NCI-H345 (cell line): ENCODE measurements at places on chromosomes 6 and 20.

- DNase-seq = no peak
Observed at GRCh38 chr6:107128175-107128574, 12.9 kb upstream of the BEND3 start.

GRCh38 chr6:160393891-160394653, 45.9 kb downstream of the SLC22A3 start:
- DNase-seq = no peak

DNA sequence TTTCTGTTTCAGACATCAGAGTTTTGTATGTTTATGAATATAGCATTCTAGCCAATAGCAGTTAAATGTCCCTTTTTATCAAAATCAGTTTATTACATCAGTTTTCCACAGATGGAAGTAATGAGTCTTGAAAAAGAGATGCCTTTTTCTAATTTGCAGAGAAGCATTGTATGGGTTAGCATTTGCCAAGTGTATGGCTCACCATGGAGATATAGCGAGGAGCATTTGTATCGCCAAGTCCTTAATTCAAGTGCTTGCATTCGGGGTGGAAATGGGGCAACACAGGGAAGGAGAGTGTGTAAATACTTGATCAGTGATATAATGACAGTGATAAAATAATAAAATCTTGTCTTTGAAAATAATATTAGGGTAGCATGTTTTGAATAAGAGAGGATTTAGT, 42.9 kb downstream of the TXLNB start:
- DNase-seq = no peak

DNA sequence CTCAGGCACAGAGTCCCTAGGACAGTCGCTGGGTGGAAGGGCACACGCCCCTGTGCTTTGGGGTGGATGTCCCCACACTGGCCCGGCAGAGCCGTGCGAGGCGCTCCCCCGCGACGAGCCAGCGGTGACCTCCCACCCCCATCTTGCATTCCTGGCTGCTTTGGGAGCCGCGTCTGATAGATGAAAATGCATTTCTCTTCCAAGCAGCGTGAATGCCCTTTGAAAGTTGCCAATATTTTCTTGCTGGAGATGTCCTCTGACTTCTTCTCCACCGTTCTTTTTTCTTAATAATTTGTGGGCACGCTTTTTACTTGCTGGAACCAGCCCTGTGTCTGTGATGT, 29.9 kb downstream of the COL20A1 start:
- DNase-seq = no peak

DNA sequence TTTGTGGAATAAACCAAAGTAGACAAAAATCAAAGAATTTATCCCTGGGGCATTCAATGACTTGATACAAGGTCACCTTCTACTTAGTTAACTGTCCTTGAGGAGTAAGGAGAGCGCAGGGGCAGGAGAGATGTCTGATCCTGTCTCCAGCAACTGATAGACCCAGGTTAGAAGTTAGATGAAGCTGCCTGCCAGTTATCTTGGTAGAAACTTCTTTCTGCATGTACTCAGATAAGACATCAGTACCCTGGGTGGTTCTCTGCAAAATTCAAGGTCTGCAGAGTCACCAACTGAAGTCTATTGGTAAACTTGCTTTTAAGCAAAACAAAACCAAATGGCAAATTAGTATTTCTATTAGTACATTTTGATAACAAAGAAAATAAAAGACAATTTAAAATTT, 2.7 kb downstream of the SGK1 start:
- DNase-seq = no peak

GRCh38 chr6:128208851-128209580, 308.2 kb upstream of the THEMIS start:
- no peak for DNase-seq

- DNase-seq = no peak
Observed at GRCh38 chr6:7249391-7249790, 63.6 kb downstream of the SSR1 start.

GRCh38 chr6:29853245-29853644, 25.6 kb downstream of the HLA-G start:
- no peak for DNase-seq

DNA sequence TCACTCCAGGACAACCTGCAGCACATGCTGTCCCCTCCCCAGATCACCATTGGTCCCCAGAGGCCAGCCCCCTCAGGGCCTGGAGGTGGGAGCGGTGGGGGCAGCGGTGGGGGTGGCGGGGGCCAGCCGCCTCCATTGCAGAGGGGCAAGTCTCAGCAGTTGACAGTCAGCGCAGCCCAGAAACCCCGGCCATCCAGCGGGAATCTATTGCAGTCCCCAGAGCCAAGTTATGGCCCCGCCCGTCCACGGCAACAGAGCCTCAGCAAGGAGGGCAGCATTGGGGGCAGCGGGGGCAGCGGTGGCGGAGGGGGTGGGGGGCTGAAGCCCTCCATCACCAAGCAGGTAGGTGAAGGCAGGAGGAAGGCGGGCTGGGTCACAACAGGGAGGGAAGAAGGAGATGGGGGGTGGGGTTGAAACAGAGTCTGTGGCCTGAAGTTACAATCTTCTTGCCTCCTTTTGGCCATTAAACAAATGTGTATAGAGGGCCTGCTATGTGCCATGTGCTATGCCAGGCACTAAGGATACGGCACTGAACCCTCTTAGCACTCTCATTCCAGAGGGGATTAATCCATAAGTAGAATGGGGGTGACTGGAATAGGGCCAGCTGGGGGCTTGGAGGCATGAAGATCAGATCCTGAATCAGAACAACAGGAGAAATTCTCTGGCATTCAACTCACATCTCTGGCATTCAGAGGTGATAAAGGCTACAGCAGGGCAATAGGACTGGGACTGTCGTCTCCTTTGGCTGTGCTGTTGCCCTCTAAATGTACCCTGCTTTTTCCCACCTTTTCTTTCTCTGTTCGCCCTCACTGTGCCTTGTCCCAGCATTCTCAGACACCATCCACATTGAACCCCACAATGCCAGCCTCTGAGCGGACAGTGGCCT, 10.5 kb upstream of the ZBTB9 start:
- no peak for DNase-seq

DNA sequence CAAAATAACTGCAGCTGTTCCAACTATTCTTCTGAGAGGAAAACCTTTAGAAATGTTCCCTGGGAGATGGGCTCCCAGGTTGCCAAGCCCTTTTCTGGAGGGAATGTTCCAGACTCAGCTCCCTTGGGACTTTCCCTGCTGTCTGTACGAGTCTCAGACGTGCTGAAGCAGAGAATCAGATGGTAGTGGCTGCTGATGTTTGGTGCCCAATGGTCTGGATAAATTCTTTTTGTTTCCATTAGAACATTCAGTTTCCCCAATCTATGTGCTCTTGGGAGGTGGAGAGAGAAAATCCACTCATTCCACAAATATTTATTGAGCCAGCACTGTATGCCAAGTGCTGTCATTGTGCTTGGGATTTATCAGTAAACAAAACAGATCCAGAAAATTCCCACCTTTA, 40.0 kb downstream of the SNHG17 start:
- no peak for DNase-seq

GRCh38 chr20:53448426-53448825, 145.2 kb downstream of the ZNF217 start:
- DNase-seq = no peak

DNA sequence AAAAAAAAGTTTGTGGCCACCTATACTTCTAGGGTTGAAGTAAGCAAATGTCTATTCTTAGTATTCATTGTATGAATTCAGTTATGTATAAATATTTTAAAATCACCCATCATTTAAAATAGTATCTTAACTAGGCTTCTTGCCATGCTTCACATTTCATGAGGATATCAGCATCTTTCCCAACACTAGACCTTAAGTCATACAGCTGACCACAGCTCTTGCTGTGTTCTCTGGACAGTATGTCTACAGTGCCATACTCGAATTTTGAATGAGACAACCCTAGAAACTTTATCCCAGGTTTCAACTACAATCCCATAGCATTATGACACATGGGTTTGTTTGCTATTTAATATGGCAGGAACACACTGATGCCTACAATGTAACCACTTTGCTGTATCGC, 5.2 kb downstream of the TXNDC5 start:
- DNase-seq = no peak

GRCh38 chr20:49627329-49627761, 59.4 kb upstream of the PTGIS start:
- no peak for DNase-seq

GRCh38 chr6:37381579-37381978, 27.8 kb downstream of the RNF8 start:
- DNase-seq = peak; percentile 58
